ENCODE measurements at places on chromosomes 3 and 15.
A peak's percentile ranks its signal among the peaks of the same experiment; 100 is the strongest.

DNA sequence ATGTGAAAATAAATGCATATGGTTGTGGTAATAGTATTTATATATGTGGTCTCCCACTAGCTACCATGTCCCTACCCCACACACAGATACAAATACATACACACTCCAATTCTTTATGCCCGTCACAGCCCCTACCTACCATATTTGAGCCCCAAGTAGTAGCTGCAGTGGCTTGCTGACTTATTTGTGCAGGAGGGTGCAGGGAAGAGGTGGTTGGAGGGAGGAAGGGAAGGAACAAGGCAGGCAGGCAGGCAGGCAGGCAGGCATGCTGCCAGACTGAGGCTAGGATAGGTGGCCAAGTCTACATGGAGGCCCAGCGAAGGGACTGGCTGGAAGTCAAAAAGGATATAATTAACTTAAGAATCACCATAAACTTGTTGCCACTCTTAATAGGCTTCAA, 82.9 kb downstream of the SCN11A start:
- no peak for DNase-seq
- H3K27me3 ChIP-seq: peaks cover 12% of the 10 kb centered on the region
- no peak overlapping the region for H3K4me3 ChIP-seq

- H3K4me1 ChIP-seq: no peaks in the 10 kb centered on the region
- H3K27ac ChIP-seq: no peak overlapping the region
- no peaks in the 10 kb centered on the region for H3K36me3 ChIP-seq
- no peak overlapping the region for H3K4me3 ChIP-seq
These were observed 25.5 kb downstream of the RARB start for GRCh38 chr3:25453619-25454004.

GRCh38 chr3:7285505-7285904, 424.6 kb downstream of the GRM7 start:
- no peaks in the 10 kb centered on the region for H3K27me3 ChIP-seq
- DNase-seq: no peak

DNA sequence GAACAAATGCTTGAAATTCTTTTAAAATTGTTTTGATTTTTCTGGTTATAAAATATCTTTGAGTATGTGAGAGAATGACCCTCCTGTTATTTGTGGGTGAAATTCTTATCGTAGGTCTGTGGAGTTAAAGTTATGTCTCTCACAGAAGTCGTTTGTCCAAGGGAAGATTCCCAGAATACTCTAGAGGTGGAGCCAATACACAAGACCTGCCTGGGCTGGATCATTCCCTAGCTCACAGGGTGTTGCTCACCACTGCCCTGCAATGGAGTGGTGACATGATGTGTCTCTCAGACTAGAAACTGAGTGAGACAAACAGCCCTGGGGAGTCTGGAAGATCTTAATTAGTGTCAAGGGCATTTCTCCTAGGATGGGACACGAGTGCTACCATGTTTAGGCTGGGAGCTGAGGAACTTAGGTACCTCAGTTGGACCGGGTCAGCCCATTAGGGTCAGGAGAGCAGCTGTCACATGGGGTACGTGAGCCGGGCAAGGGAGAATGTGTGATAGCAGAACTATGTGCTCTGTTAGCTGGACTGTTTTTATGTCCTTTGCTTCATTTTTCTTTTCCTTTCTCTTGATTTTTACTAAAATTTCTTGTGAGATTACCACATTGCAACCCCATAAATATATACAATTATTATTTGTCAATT, 53.6 kb upstream of the MYO5C start:
- peaks cover 28% of the 10 kb centered on the region for H3K36me3 ChIP-seq
- no peak overlapping the region for H3K4me3 ChIP-seq
- no peak overlapping the region for H3K27ac ChIP-seq
- DNase-seq: no peak

DNA sequence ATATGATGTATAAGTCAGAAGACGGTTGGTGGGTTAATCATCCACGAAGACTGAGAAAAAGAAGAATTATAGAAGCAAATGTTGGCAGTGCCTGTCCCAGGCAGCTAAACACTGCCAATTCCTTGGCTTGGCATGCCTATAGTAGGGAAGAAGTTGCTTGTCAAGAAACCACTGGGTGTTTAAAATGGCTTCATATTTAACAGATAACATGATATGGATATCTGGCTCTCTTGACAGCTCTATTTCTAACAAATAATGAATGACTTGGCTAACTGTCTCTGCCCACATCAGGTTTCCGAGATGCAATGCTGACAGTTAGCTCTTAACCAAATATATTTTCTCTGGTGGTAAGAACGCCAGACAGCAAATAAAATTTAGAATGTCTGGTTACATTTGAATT, 341.7 kb upstream of the KCNMB2 start:
- no peaks in the 10 kb centered on the region for H3K27me3 ChIP-seq
- no peaks in the 10 kb centered on the region for H3K4me1 ChIP-seq
- H3K4me3 ChIP-seq: no peak overlapping the region
- no peak for DNase-seq

GRCh38 chr3:7874116-7874515, 627.5 kb upstream of the LMCD1 start:
- H3K36me3 ChIP-seq: no peaks in the 10 kb centered on the region
- H3K27ac ChIP-seq: no peak overlapping the region
- H3K27me3 ChIP-seq: no peaks in the 10 kb centered on the region

DNA sequence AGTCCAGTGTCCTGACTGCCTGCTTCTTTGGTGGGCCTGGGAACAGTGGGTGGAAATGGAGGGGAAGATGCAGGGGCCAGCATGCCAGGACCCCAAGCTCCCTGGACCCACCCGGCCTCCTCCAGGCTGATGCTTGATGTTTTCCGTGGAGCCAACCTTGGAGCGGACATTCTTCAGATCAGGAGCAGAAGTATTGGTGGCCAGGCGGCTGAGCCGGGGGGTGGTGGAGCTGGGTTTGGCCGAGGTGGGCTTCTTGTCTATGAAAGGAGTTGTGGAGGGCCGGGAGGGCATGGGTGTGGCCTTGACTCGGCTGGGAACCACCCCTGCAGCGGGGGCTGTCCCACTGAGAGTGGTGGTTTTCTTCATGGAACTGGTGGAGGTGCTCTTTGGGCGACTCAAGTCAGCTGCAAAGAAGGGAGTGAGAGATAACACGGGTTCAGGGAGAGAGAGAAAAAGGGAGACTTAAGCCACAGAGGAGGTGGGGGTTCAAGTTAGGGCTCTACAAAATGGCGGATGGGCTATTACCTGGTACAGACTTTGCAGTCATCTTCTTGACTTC, 67.8 kb downstream of the DHX30 start:
- H3K4me1 ChIP-seq: no peaks in the 10 kb centered on the region
- no peaks in the 10 kb centered on the region for H3K27me3 ChIP-seq
- H3K27ac ChIP-seq: no peak overlapping the region
- peaks cover 37% of the 10 kb centered on the region for H3K36me3 ChIP-seq
- no peak overlapping the region for H3K4me3 ChIP-seq

DNA sequence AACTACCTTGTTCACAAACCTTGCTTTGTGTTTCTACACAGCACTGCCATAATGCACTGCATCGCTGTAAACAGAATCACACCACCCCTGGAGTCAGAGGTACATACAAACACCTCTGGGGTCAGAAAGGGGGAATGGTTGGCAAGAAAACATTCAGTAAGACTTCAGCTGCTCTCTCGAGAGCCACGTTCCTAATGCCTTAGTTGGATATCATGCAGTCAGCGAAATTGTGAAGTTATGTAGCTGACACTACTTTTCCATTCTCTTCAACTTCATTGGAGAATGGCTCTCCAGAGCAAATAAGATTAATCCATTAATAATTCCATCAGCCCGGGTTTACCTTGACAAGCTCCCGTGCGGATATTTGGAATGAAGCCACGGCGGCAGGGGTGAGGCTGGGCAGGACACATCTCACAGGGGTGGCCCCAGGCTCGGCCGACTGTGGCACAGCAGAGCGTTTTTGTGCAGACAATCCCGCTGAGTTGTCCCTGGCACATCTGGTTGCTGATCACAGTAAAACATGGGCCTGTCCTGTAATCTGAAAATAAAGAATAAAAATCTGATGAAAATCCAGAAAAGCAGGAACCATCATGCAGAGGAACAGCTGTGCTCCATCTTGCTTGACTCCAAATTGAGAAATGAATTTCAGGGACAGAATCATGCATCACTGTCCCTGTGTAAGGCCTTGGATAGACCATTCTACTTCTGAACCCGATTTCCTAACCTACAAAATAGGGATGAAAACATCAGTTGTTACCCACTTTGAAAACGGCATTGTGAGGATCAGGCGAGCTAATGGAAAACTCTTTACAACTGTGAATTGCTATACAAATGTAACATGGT, 108.0 kb downstream of the FBN1 start:
- no peaks in the 10 kb centered on the region for H3K36me3 ChIP-seq
- H3K4me1 ChIP-seq: peaks cover 4% of the 10 kb centered on the region
- DNase-seq: no peak
- H3K4me3 ChIP-seq: no peak overlapping the region

GRCh38 chr15:64653757-64654156, 121.6 kb downstream of the RBPMS2 start:
- no peak for DNase-seq
- H3K36me3 ChIP-seq: peaks cover 3% of the 10 kb centered on the region
- no peaks in the 10 kb centered on the region for H3K27me3 ChIP-seq
- no peak overlapping the region for H3K27ac ChIP-seq
- H3K4me3 ChIP-seq: no peak overlapping the region

GRCh38 chr15:64092864-64093626, 593 bp downstream of the CIAO2A start:
- H3K27ac ChIP-seq: peak overlapping the region; percentile 98
- no peaks in the 10 kb centered on the region for H3K27me3 ChIP-seq
- DNase-seq: peak; percentile 78
- peaks cover 23% of the 10 kb centered on the region for H3K36me3 ChIP-seq

All from activated CD8-positive, alpha-beta memory T cell treated with anti-CD3 and anti-CD28 coated beads, Interleukin-2, amount 10 ng/mL, durations not matched to agents 7 days and 5 days (primary cell).